GM04504 (cell line): ENCODE measurements at places on chromosomes 2 and 18.
A peak's percentile ranks its signal among the peaks of the same experiment; 100 is the strongest.

- no peak for DNase-seq
These were observed 78.3 kb downstream of the MBP start for GRCh38 chr18:77054288-77054605.

DNA sequence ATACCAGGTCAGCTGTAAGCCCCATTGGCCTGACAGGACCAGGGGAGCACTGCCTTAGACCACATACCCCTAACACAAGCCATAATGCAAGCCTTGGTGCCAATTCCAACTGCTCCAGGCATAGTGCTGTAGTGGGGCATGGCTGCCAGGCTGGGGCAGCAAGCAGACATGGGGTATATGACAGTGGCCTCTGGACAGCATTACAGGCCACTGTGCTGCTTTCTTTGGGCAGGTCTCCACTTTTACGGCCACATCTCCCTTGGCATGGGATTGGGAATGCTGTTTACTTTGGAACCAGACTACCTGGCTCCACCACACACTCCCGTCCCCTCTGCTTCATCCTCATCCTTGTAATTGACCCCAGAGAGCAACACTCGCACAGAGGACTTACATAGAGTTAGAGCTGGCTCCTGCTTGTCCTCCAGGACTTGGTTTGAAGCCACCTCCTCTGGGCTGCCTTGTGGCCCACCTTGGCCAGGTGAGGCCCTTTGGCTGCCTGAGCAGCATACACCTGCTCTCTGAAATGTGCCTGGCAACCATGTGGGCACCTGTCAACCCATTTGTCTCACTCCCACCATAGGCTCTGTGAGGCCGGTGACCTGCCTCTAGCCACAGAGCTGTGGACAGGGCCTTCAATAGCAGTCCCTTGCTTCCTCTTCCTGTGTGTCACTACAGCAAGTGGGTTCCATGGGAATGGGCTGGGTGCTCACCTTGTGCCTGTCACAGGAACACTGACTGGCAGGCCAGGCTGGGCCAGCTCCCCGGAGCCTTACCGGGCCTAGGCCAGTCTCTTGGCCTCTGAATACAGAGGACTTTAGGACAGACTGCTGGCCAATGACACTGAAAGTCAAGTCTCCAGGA lies 262.6 kb upstream of the HS6ST1 start:
- DNase-seq: no peak

GRCh38 chr2:98234776-98235175 lies 111.5 kb upstream of the CNGA3 start:
- DNase-seq: no peak

GRCh38 chr2:79000008-79000576 lies 25.4 kb upstream of the REG3G start:
- no peak for DNase-seq

GRCh38 chr2:40289771-40290404 lies 162.0 kb downstream of the SLC8A1 start:
- no peak for DNase-seq

DNA sequence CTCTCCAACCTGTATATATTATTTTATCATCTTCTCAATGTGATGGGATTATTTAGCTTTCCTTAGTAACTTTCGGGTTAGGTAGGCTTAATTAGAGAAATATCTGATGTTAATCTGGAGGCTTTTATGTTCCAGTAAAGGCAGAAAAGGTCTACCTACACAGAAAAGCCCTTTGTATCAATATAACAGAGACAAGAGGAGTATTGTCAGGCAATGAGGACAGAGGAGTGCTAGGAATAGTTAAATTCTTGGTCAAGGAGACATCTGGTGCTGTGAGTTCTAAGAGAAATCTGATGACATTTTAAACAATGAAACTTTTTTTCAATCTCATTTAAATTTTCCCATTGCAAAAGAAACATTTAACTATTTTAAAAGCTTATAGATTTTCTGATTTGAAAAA lies 36.1 kb downstream of the DPP4 start:
- no peak for DNase-seq

GRCh38 chr2:52955079-52955478 lies 812.5 kb upstream of the CHAC2 start:
- no peak for DNase-seq

DNA sequence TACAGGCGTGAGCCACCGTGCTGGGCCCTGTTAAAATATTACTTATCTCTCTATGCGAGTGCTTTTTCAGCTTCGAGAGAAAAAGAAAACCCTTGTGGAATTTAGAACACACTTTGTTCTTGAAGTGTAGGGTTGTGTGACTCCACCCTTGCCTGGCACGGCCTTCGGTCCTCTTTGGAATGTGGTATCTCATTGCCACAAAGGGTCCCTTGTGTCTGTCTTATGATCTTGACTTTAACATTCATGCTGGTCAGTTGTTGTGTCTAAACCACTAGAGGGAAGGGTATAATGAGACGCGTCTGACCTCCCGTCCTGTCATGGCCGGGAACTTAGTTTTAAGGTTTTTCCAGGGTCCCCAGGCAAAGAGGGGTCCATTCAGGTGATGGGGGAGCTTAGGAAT lies 246.4 kb downstream of the VAPA start:
- DNase-seq: no peak

GRCh38 chr2:50850290-50850969 lies 181.5 kb downstream of the NRXN1 start:
- DNase-seq: no peak

DNA sequence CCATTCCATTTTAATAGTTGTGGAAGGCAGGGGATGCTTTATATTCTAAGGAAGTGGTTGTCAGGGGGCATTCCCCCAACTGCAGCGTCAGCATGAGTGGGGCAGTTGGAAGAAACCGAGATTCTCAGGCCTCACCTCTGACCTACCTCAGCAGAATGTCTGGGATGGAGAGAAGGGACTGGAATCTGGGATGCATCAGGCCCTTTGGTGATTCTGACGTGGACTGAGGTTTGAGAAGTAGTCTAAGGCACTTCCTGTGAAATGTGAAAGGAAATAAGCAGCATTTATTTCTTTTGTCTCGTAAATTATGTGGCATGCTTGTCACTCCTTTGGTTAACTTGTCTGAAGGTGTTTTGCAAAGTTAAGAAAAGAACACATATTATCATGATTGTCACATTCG lies 540.7 kb upstream of the NETO1 start:
- DNase-seq: no peak

- DNase-seq: no peak
These were observed 208.3 kb upstream of the SYT4 start for GRCh38 chr18:43485545-43485963.

DNA sequence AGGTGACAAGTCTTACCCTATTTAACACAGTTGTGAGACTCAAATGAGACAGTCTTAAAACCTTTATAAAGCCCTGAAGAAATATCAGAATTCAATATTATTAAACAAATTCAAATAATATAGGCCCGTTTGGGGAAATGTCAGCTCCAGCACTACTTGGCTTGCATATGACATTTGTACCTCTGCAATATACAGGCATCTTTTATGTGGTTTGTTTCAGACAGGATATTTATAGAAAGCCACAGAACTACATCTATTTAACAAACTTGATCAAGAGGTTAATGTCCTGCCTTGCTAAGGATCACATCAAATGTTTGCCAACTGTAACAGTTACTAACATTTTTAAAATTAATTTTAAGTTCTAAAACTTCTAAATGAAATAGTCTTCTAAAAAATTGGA lies 3.2 kb upstream of the MREG start:
- no peak for DNase-seq

- DNase-seq: no peak
These were observed 11.7 kb downstream of the CCBE1 start for GRCh38 chr18:59685501-59685900.

- no peak for DNase-seq
These were observed 45.0 kb upstream of the RMND5A start for GRCh38 chr2:86675104-86675503.

GRCh38 chr2:218152777-218153176 lies 14.0 kb downstream of the CXCR1 start:
- DNase-seq: no peak

GRCh38 chr2:176124947-176125771 lies 2.6 kb downstream of the HOXD9 start:
- DNase-seq: no peak

DNA sequence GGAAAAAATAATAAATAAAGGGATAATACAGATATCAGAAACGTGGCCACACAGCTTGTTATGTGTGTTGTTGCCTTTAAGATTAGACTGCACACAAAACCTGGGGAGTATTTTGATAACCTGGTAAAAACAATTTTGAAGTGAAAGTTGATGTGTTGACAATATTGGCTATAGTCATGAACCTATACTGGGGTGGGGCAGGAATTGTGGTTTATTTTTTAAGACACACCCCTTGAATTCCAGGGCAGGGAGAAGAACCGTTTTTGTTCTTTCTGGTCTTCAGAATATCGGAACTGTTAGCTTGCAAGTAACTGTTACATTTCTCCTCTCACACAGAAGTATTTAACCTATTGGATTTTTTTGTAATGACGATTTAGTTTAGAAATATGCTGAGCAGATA lies 80.4 kb downstream of the LIMS1 start:
- no peak for DNase-seq

DNA sequence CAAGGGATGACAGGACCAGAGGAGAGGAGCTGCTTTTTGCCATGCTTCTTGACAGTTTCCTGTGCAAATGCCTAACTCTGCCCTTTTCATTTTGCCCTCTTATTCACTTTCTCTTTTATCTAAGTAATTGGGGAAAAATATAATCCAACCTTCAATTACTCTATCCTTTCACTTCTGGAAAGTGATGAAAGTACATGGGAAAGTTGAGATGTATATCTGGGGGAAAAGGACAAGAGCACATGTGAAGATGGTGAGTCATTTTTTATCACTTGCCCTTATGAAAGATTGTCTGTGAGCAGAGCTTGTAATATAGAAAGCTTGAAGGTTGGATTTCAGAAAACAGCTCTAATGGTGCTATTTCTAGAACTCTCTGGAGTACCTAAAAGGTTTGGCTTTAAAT lies 1070.7 kb downstream of the CNTNAP5 start:
- no peak for DNase-seq

GRCh38 chr2:68909793-68910674 lies 38.8 kb upstream of the BMP10 start:
- DNase-seq: peak; percentile 29

DNA sequence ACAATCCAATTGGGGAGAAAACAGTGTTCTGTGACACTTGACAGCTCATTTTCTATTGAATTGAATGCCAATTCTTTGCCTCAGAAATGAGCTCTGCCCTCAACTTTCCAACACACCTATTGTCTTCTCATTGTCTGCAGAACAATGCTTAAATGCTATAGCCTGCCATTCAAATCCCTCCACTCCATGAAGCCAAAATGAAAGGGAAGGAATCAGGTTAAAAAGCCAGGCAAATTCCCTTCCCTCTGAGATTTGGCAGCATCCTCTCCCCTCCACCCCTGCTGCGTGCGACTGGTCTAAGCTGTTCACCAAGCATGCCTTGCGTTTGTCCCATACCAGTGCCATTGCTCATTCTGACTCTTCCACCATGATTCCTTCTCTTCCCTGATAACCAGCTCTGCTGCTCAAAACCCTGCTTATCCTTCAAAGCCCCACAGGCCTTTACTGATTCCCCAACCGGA lies 32.4 kb upstream of the TMEM131 start:
- DNase-seq: peak; percentile 15

DNA sequence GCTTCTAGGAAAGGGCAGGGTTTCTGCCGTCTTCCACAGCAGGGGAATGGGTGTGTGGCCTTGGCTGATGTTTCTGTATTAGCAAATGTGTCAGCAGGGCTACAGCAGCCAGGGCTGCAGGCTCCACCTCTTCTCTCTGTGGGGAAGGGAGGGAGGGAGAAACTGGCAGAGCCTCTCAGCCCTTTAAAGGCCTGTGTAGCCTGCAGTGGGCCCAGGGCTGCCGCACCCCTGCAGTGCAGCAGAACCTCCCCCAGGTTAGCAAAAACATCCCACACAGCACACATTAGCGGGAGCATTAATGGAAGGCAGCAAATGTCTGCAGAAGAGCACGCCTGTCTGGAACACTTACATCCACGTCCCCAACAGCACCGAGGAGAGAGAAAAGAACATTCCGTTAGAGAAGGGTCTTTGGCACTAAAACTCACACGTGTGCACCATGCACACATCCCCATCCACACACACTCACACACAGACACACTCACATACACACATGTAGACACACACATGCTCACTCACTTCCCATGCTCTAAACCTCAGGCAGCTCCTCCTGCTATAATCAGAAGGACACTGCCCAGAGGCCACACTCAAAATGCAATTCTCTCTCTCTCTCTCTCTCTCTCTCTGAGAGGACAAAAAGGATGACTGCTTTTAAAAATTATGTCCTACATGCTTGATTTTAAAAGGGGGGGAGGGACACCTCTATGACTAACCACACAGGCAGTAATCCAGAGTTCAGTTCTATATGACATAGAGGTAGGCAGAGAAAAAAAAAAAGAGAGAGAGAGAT lies 24.1 kb downstream of the MRPL35 start:
- no peak for DNase-seq

DNA sequence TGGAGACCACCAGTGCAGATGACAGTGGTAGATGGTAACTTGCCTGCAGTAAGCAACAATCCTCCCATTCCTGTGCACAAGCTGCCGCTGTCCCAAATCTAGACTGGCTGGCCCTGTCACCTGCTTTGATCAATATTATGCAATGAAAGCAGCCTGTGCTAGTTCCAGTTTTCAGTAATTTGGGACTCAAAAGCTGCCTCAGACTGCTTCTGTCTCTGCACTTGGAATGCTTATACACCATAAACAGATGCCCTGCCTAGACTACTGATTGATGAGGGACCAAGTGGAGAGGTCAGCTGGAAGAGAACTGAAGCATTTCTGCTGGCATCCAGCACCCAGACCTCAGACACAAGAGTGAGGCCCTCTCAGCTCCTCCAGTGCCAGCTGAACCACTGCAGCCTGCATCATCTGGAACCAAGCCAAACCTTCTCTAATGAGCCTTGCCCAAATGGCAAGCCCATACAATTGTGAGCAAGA lies 24.9 kb downstream of the CCBE1 start:
- DNase-seq: no peak

GRCh38 chr2:44952806-44953498 lies 11.4 kb downstream of the SIX3 start:
- DNase-seq: no peak
